ENCODE measurements at places on chromosomes 6 and 20.

- no peak for DNase-seq
Observed at GRCh38 chr6:133312006-133312405, 70.8 kb downstream of the EYA4 start.

DNA sequence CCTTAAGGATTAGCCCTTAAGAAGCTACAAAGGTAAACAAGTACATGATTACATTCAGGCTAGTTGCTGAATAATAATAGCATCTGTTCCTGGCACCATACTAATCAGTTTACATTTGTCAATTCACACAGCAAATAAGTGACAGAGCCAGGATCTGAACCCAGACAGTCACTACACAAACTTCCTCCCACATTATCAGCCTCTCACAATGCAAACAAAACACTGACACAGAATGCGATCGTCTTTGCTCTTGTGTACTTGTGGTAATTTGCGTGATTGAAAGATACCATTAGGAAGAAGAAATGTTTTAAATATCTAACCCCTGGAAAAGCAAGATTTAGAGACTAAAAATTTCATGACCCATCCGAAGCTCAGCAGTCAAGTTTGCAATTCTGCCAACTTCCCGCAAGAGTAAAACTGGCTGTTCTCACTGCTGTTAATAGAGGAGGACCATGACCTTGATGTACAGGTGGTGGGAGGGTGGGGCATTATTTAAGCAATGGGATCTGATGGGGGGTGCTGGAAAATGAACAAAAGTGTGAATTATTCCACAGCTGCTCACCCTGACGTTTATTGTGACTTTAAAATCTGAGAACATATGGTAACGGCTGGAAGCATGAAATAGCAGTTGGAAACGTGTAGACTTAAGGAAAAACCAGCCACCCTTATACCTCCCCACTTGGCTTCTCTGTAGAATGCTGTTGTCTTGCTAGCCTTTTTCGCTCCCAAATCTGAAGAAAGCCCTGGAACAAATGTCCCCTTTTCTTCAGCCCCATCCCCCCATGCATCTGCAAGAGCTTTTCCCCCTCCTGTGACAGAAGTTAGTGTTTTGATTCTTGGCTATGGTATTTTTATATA lies 95.3 kb upstream of the ARMC2 start:
- DNase-seq, result no peak

GRCh38 chr6:151705993-151706733 lies 101.3 kb upstream of the ESR1 start:
- no peak for DNase-seq

DNA sequence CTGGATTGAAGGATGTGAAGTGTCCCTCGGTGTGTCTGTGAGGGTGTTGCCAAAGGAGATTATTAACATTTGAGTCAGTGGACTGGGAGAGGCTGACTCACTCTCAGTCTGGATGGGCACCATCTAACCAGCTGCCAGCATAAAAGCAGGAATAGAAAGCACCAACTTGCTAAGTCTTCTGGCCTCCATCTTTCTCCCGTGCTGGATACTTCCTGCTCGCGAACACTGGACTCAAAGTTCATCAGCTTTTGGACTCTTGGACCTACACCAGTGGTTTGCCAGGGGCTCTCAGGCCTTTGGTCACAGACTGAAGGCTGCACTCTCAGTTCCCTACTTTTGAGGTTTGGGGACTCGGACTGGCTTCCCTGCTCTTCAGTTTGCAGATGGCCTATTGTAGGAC lies 220.3 kb upstream of the LRFN2 start:
- peak; percentile 65 for DNase-seq

DNA sequence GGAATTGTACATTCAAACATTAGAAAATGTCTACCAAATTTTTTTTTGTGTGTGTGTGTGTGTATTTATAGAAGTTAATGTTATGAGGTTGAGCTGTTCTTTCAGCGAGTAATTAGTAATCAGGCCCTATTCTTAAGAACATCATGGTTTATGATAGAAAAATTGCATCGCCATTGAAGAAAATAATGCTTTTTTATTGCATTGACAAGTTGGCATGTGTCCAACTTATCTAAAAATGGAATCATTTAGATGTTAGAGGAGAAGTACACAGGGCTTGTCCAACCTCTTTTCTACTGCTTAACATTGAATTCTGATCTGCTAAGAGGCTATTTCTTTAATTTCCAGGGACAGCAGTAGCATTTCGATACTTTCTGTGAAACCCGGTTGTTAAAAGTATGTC lies 61.6 kb upstream of the ADGRG6 start:
- DNase-seq, result no peak

GRCh38 chr6:122676146-122676545 lies 65.9 kb downstream of the PKIB start:
- no peak for DNase-seq

GRCh38 chr6:15391500-15391899 lies 145.6 kb downstream of the JARID2 start:
- no peak for DNase-seq

DNA sequence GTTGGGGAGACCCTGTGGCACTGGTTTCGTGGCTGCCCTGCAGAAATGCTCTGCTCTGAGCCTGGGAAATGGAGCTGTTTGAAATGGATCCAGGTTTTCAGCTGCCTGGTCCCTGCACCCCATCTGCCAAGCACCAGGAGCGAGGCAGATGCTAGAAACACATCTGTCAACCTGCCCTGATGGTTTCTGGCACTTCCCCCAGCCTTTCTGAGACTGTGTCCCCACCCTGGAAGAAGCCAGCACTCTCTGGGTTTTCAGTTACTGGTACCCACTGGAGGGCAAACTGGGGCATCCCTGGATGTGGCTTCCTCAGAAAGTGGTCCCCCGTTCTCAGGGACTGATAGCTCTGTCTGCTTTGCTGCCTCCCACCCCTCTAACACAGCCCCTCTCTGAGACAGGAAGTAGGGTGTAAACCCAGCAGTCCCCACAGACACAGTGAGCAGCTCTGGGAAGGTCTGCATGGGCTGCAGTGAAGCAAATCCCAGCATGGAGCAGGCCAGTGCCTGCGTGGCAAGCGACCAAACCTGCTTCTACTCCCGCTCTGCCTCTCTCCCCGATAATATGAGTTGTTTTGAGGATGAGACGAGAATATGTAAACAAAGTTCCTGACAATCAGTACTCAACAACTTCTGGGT lies 54.2 kb upstream of the MAFB start:
- no peak for DNase-seq

DNA sequence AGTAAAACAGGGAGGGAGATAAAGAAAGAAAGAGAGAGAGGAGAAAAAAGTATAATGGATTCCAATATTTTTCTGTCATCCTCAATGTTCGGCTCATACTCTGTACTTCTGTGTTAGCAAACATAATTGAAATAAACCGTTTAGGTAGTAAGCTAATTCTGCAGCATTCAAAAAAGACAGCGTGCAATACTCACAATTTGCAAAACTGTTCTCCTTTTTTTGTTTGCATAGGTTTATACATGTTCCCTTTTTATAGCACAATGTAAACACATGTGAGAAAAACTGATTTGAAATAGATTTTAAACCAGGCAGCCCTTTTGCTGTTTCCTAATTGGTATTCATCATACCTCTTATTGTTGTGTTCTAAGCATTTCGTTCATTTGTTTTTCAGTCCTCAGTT lies 188.9 kb downstream of the PLCB1 start:
- DNase-seq, result no peak

GRCh38 chr6:81938991-81939732 lies 186.7 kb upstream of the TENT5A start:
- peak; percentile 75 for DNase-seq

GRCh38 chr6:128246472-128247260 lies 273.7 kb downstream of the PTPRK start:
- no peak for DNase-seq

GRCh38 chr6:140083375-140083774 lies 708.9 kb upstream of the CITED2 start:
- no peak for DNase-seq

DNA sequence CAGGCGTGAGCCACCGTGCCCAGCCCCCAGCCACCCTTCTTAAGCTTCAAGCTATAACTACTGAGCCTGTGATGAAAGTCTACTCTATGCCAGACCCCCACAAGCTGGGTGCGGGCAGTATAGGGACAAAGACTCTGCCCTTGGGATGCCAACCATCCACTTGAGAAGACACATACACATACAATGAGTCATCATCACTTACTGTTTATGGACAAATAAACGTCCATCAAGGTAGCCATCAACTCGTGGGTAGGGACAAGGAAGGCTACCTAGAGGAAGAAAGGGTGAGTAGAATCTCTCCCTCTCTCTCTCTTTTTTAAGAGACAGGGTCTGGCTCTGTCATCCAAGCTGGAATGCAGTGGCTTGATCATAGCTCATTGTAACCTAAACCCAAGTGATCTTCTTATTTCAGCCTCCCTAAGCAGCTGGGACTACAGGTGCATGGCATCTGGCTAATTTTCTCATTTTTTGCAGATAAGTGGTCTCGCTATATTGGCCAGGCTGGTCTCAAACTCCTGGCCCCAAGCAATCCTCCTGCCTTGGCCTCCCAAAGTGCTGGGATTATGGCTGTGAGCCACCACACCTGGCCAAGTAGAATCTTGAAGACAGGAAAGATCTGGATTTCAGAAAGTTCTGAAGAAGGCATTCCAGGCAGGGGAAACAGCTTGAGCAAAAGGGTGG lies 2.6 kb upstream of the TP53INP2 start:
- DNase-seq, result no peak

GRCh38 chr20:37416848-37417616 lies 71.1 kb downstream of the SRC start:
- DNase-seq, result peak; percentile 33

GRCh38 chr20:38932457-38933120 lies 6.4 kb downstream of the FAM83D start:
- DNase-seq, result peak; percentile 32

GRCh38 chr6:5162355-5162754 lies 77.2 kb downstream of the PPP1R3G start:
- no peak for DNase-seq

DNA sequence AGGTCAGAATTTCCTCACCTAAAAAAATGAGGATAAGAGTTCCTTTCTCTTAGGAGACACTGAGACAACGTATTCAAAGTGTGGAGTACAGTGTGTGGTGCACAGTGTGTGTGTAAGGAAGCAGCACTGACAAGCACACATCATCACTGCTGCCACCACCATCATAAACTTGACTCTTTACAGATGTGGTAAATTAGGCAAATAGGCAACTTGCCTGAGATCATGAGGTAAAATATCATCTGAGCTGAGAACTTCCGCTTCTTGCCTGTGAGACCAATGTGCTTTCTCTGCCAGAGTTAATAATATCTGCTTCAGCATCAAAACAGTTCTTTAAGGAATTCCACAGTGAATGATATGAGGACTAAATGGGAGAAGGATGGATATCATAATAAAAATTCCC lies 52.7 kb downstream of the LYRM4 start:
- DNase-seq, result peak; percentile 56

GRCh38 chr6:167047554-167047953 lies 48.4 kb downstream of the CEP43 start:
- DNase-seq, result no peak

DNA sequence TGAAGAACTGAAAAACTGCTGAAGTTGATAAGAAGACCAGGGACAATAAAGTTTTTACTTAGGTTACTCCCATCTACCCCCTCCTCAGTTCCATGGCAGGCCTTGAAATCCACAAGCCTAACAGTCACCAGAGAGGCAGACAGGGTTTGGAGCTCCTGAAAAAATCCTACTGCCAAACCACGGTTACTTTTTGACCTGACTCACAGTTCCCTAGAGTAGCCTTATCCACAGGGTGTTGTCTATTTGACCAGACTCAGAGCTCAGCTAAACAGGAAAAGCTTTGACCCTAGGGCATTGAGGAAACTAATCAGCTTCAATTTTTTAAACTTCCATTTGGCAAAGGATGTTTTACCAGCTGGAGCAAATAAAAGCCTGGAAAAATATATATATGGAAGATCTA lies 257.7 kb upstream of the NT5E start:
- peak; percentile 85 for DNase-seq

- DNase-seq, result no peak
Observed at GRCh38 chr6:6678811-6679210, 90.3 kb downstream of the LY86 start.

DNA sequence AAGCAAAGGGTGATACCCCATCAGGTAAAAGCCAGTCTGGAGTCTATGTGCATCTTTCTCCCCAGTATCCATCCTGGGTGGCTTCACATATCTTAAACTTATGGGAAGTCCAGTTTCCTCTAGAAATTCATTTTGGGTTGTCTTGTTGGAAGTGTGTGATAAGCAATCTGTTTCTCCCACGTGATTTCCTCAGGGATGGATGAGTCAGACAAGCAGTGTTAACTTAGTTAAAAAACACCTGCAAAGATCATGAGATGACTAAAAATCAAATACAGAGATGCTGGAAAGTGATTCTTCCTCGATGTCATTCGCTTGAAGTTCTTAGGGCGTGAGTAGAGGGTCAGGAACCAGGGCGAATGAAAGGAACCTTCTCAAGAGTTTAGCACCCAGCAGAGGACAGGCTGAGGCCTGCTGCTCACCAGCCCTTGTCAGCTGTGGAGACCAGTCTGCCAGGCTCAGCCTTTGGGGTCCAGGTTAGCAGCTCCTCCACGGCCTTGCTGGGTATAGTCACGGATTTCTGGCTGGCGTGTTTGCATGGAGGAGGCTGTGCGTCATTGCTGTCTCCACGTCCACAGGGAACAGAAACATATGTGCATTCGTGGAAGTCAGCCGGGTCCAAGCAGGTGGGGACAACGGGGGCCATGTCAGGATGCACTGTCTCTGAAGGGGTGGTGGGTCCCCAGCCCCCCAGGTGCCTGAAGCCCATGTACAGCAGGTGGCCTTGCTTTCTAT lies 2.8 kb upstream of the PNPLA1 start:
- DNase-seq, result no peak

DNA sequence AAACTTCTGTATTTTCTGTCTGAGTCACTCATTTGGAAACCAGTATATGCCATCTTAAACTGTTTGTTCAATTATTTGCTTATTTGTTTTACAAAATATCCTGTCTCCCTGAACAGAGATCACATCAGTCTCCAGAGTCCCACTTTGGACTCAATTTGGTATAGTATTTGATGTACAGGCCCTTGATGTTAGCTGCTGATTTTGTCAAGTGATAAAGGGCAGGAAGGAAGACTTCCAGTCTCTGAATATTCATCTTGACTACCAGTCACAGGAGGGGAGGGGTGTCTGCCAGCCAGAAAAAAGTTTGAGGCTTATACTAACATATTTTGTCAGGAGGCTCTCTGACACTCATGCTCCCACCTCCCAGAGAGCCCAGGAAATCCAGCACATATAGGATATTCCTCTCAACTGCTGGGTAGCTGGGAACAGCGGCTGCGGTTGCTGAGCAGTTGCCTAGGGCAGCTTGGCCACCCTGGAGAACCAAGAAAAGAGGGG lies 376.8 kb upstream of the RUNX2 start:
- no peak for DNase-seq

- DNase-seq, result no peak
Observed at GRCh38 chr6:15282334-15282733, 36.5 kb downstream of the JARID2 start.

DNA sequence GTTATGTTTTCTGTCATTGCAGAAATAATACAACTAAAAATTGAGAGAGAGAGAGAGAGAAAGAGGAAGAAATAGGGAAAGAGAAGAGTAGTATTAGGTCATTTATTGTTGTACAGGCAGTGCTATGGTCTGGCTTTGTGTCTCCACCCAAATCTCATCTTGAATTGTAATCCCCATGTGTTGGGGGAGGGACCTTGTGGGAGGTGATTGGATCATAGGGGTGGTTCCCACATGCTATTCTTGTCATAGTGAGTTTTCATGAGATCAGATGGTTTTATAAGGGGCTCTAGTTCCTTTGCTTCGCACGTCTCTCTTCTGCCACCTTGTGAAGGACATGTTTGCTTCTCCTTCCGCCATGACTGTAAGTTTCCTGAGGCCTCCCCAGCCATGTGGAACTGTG lies 677.4 kb upstream of the CHD6 start:
- no peak for DNase-seq
